ENCODE measurements at places on chromosomes 16 and 17. TPM values are rescaled to one million over a fixed set of nuclear protein-coding genes. Genes with fewer than 3 reads are reported as not detected.

Gene MT1F
- 10.9 TPM for total RNA-seq

Gene FAM83G
- 36.1 TPM for total RNA-seq

Gene CCDC200
- not detected for total RNA-seq

Gene SNAI3
- total RNA-seq, result not detected

Gene DYNLL2
- 18.9 TPM for total RNA-seq

Gene PPP1R1B
- total RNA-seq, result not detected

Gene TMUB2
- 42.3 TPM for total RNA-seq

Gene MYBBP1A
- total RNA-seq, result 121 TPM

Gene SPNS3
- total RNA-seq, result not detected

Gene PRKCB
- 0.15 TPM for total RNA-seq

Gene KIF19
- not detected for total RNA-seq

Gene GRB7
- 4.8 TPM for total RNA-seq

Gene FOXN1
- total RNA-seq, result not detected

Gene RGS11
- 2.7 TPM for total RNA-seq

Gene CLDN7
- total RNA-seq, result 0.71 TPM

Gene PIK3R6
- not detected for total RNA-seq

Gene UTS2R
- not detected for total RNA-seq
